Panc1 (cell line): ENCODE measurements at places on chromosomes 3 and 15. TPM values are rescaled to one million over a fixed set of nuclear protein-coding genes. Genes with fewer than 3 reads are reported as not detected.

DNA sequence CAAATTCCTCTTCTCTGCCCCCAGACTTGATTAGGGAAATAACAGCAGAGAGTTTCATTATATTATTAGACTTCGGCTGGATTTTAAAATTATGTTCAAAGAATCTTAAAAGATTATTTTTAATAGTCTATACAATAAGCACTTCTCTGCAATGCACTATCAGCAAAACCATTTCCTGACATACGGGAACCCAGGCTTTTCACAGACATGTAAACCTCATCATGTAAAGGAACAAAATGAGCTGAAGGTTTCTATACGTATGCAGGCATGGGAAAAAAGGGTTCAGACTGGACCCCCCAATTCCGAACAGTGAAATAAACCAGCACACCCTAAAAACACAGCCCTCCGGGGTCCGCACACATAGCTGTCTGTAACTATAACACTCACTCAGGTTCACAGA, 77.5 kb upstream of the LMOD3 start:
- DNase-seq: no peak

DNA sequence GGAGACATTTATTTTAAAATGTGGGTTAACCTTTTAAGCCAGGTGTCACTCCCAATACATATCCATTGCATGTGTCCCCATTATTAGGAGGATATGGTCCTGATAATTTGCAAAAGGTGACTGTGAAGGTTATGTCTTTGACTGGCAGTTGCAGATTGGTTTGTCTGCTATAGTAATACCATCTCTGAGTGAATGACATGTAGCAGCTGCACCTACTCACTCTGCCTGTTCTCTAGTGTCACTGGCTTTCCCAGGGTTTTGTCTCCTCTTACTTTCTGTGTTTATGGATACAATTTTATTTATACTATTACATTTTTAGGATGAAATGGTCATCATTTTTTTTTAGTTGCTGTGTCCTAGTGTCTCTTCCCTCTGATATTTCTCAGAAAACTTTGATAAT, 393.2 kb downstream of the C3orf38 start:
- DNase-seq: no peak

DNA sequence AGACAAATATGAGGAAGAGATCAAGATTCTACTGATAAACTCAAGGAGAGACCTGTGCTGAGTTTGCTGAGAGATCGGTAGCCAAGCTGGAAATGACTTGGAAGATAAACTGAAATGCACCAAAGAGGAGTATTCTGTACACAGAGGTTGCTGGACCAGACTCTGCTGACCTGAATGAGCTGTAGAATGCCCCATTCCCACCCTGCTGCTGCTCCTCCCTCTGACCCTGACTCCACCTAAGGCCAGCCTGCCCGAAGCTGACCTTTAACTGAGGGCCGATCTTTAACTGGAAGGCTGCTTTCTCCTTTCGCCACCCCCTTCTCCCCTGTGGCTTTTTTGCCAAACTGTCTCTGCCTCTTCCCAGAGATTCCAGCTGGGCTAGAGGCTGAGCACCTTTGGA, 34.6 kb downstream of the CDIN1 start:
- no peak for DNase-seq

The SV2B gene
- total RNA-seq: not detected

The SEC61A1 gene
- 246 TPM for total RNA-seq

GRCh38 chr3:158101335-158102241, 4.6 kb downstream of the SHOX2 start:
- DNase-seq: no peak

The GPR149 gene
- not detected for total RNA-seq
